ENCODE measurements at places on chromosomes 5 and 9.

GRCh38 chr9:78574354-78575045 is 277.6 kb downstream of the PSAT1 start:
- no peak for DNase-seq

GRCh38 chr9:93265301-93265971 is 81.5 kb downstream of the WNK2 start:
- DNase-seq = no peak

DNA sequence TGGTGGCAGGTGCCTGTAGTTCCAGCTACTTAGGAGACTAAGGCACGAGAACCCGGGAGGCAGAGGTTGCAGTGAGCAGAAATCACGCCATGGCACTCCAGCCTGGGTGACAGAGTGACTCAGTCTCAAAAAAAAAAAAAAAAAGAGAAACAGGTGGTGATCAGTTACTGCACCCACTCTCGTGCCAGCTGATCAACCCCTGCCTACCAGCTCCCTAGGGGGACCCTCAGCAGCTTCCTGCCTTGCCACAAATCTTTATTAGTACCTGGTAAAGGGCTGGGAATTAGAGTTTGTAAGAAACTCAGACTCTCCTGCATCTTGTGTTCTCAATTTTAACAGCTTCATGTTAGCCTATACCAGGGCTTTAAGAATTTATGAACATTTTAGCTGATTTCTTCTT is 914.9 kb downstream of the EFNA5 start:
- no peak for DNase-seq

GRCh38 chr9:100679834-100680233 is 102.0 kb downstream of the CAVIN4 start:
- no peak for DNase-seq

GRCh38 chr9:133592731-133593409 is 16.3 kb downstream of the FAM163B start:
- DNase-seq = peak; percentile 10

DNA sequence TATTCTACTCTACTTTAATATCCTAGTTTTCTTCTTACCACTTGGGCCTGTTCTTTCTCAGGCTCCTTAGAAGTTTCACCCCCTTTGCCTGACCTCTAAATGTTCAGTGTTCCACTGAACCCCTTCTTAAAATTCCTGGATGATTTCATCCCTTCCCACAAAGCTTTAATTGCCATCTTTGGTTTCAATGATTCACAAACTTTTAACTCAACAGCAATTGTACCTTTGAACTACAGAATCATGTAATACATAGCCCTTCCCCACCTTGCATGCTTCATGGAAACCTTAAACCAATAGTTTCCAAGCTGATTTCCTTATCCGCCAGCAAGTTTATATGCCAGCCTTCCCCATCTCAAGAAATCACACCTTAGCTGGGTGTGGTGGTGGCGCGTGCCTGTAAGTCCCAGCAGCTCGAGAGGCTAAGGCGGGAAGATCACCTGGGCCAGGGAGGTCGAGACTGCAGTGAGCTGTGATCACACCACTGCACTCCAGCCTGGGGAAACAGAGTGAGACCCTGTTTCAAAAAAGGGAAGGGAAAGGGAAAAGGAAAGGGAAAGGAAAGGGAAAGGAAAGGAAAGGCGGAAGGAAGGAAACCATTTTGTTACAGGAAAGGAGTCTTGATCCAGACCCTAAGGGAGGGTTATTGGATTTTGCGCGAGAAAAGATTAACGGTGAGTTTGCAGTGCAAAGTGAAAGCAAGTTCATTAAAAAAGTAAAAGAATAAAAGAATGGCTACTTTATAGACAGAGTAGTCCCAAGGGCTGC is 1023.7 kb upstream of the DMAC1 start:
- no peak for DNase-seq

All from T-helper 1 cell (primary cell).